ENCODE measurements at places on chromosomes 12 and 14. TPM values are rescaled to one million over a fixed set of nuclear protein-coding genes. Genes with fewer than 3 reads are reported as not detected.
A peak's percentile ranks its signal among the peaks of the same experiment; 100 is the strongest.

OLR1 gene
- 0.39 TPM for total RNA-seq

GRCh38 chr12:96402061-96402460, 1.8 kb upstream of the CDK17 start:
- DNase-seq: no peak
- no peaks in the 10 kb centered on the region for H3K36me3 ChIP-seq
- no peaks in the 10 kb centered on the region for H3K27me3 ChIP-seq

TEDC1 gene
- total RNA-seq: 4.9 TPM

GRCh38 chr12:113630625-113631024, 159.0 kb upstream of the LHX5 start:
- no peak for DNase-seq
- no peak overlapping the region for H3K27ac ChIP-seq
- H3K4me3 ChIP-seq: no peak overlapping the region
- no peaks in the 10 kb centered on the region for H3K4me1 ChIP-seq

TGM1 gene
- total RNA-seq: 0.89 TPM

DNA sequence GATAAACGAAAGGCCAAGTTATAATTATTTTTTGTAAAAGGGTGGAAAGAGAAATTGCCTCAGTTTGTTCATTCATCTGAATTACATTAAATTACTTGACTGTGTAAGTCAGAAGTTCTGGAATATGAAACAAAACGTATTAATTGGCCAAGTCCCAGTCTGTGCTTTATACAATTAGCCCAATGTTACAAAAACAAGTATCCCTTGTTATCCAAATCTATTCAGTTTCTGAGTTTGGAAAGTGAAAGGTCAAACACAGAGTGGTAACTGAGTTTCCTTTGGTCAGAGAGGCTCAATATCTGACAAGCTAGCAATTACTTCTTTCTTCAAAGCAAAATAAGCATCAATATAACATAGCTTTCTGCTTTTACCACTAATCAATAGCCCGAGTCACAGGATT, 62.6 kb downstream of the SPPL3 start:
- H3K4me3 ChIP-seq: no peak overlapping the region
- H3K27ac ChIP-seq: no peak overlapping the region
- DNase-seq: no peak
- H3K36me3 ChIP-seq: no peaks in the 10 kb centered on the region
- H3K27me3 ChIP-seq: no peaks in the 10 kb centered on the region
- peaks cover 21% of the 10 kb centered on the region for H3K4me1 ChIP-seq

DNA sequence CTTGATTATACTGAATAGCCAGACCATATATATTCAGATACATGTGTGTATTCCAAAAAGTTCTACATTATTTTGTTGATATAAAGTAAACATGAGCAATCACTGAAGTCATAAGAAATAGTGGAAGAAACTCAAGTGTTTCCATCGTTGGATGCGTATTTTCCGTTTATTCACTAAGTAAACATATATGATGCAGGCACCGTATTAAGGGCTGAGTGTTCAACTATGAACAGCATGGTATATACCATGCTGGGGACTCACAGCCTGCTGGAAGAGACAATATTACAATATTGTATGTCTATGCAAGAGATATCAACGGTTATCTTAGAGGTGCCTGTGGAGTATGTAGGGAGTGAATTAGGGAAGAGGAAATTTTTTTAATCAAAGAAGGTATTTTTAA, 1.2 kb downstream of the PYROXD1 start:
- H3K36me3 ChIP-seq: no peaks in the 10 kb centered on the region
- peak overlapping the region; percentile 77 for H3K4me3 ChIP-seq
- DNase-seq: no peak

- H3K36me3 ChIP-seq: peaks cover 69% of the 10 kb centered on the region
- no peaks in the 10 kb centered on the region for H3K27me3 ChIP-seq
- peaks cover 4% of the 10 kb centered on the region for H3K4me1 ChIP-seq
- no peak overlapping the region for H3K4me3 ChIP-seq
Measured at GRCh38 chr12:111519937-111520336, 79.2 kb downstream of the ATXN2 start.

- no peaks in the 10 kb centered on the region for H3K36me3 ChIP-seq
- H3K4me1 ChIP-seq: no peaks in the 10 kb centered on the region
- no peak for DNase-seq
Measured at GRCh38 chr14:70709726-70710382, 68.1 kb downstream of the TTC9 start.

GRCh38 chr14:95831468-95831867, 45.2 kb upstream of the TUNAR start:
- no peak overlapping the region for H3K27ac ChIP-seq
- no peaks in the 10 kb centered on the region for H3K36me3 ChIP-seq
- H3K27me3 ChIP-seq: no peaks in the 10 kb centered on the region
- DNase-seq: no peak
- H3K4me1 ChIP-seq: no peaks in the 10 kb centered on the region

- no peaks in the 10 kb centered on the region for H3K36me3 ChIP-seq
- H3K27me3 ChIP-seq: no peaks in the 10 kb centered on the region
- no peak overlapping the region for H3K4me3 ChIP-seq
- no peak overlapping the region for H3K27ac ChIP-seq
- no peaks in the 10 kb centered on the region for H3K4me1 ChIP-seq
Measured at GRCh38 chr12:29414368-29414767, 33.4 kb upstream of the ERGIC2 start.

GRCh38 chr12:122452701-122453285, 30.3 kb upstream of the CLIP1 start:
- H3K36me3 ChIP-seq: no peaks in the 10 kb centered on the region
- no peak overlapping the region for H3K27ac ChIP-seq
- no peak for DNase-seq

NCAPD2 gene
- 30.8 TPM for total RNA-seq

GRCh38 chr12:69904777-69905176, 79.8 kb downstream of the MYRFL start:
- peaks cover 5% of the 10 kb centered on the region for H3K4me1 ChIP-seq
- H3K27me3 ChIP-seq: no peaks in the 10 kb centered on the region
- DNase-seq: no peak

- no peak for DNase-seq
- H3K4me1 ChIP-seq: no peaks in the 10 kb centered on the region
- peak overlapping the region; percentile 78 for H3K27ac ChIP-seq
- no peaks in the 10 kb centered on the region for H3K27me3 ChIP-seq
- H3K4me3 ChIP-seq: no peak overlapping the region
- H3K36me3 ChIP-seq: no peaks in the 10 kb centered on the region
Measured at GRCh38 chr14:91873471-91874415, 6.4 kb upstream of the TC2N start.

- H3K27ac ChIP-seq: no peak overlapping the region
- no peaks in the 10 kb centered on the region for H3K4me1 ChIP-seq
- DNase-seq: no peak
- H3K4me3 ChIP-seq: no peak overlapping the region
- H3K36me3 ChIP-seq: no peaks in the 10 kb centered on the region
Measured at GRCh38 chr12:9897535-9897934, 16.2 kb downstream of the KLRF2 start.

GRCh38 chr12:16607906-16608775, 2.2 kb upstream of the LMO3 start:
- no peak overlapping the region for H3K4me3 ChIP-seq
- no peaks in the 10 kb centered on the region for H3K36me3 ChIP-seq
- H3K4me1 ChIP-seq: peaks cover 10% of the 10 kb centered on the region
- DNase-seq: no peak
- H3K27ac ChIP-seq: peak overlapping the region; percentile 21
- no peaks in the 10 kb centered on the region for H3K27me3 ChIP-seq

LYZ gene
- 21.7 TPM for total RNA-seq

- H3K4me1 ChIP-seq: no peaks in the 10 kb centered on the region
- H3K36me3 ChIP-seq: no peaks in the 10 kb centered on the region
- H3K27ac ChIP-seq: peak overlapping the region; percentile 26
- DNase-seq: no peak
- H3K27me3 ChIP-seq: no peaks in the 10 kb centered on the region
Measured at GRCh38 chr14:90536511-90537191, 139.8 kb downstream of the CALM1 start.

GRCh38 chr12:15732341-15733061, 56.7 kb downstream of the EPS8 start:
- H3K4me3 ChIP-seq: no peak overlapping the region
- H3K27ac ChIP-seq: no peak overlapping the region
- no peaks in the 10 kb centered on the region for H3K27me3 ChIP-seq
- H3K36me3 ChIP-seq: no peaks in the 10 kb centered on the region

SIX4 gene
- 3.1 TPM for total RNA-seq

KIAA0586 gene
- total RNA-seq: 12.4 TPM

PTPN6 gene
- 32.4 TPM for total RNA-seq

HHIPL1 gene
- 1.3 TPM for total RNA-seq

GRCh38 chr14:83294941-83295340, 1761.3 kb upstream of the SEL1L start:
- H3K36me3 ChIP-seq: no peaks in the 10 kb centered on the region
- no peak overlapping the region for H3K4me3 ChIP-seq
- no peak overlapping the region for H3K27ac ChIP-seq
- H3K27me3 ChIP-seq: no peaks in the 10 kb centered on the region

DNA sequence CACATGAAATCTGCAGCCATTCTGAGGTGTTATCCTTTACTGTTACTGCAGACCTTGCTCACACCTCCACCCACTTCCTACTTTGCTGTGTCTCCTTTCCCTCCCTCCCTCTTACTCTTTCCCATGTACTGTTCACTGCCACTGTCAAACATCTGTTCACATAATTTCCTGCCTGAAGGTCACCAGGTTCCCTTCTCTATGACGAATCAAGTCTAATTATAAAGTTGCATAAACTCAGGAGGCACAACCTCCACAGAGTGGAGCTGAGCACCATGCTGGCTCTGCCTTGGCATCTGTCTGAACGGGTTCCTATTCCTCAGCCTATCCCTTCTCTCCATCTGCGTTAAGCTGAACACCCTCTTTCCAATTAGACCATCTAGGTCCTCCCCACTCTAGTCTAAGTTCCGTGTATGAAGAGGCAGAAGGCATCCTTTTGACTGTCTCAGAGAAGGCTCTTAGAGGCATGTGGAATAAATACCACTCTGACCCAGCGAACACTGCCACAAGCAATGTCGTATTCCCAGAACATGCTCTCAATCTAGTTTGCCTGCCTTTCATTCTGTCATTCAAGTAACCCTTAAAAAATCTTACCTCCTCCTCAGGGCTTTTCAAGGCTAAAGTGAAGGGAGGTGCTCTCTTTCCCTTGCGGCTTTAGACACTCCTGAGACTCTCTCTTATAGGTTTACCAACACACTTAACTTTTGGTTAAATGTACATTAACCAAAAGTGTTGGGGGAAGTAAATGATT, 48.7 kb downstream of the ACADS start:
- no peak overlapping the region for H3K4me3 ChIP-seq
- no peak for DNase-seq
- no peaks in the 10 kb centered on the region for H3K27me3 ChIP-seq
- H3K36me3 ChIP-seq: no peaks in the 10 kb centered on the region
- no peak overlapping the region for H3K27ac ChIP-seq
- H3K4me1 ChIP-seq: no peaks in the 10 kb centered on the region

GRCh38 chr12:27469176-27469736, 22.7 kb downstream of the SMCO2 start:
- H3K4me3 ChIP-seq: no peak overlapping the region
- peaks cover 11% of the 10 kb centered on the region for H3K4me1 ChIP-seq
- DNase-seq: no peak
- no peaks in the 10 kb centered on the region for H3K36me3 ChIP-seq
- no peak overlapping the region for H3K27ac ChIP-seq

ZNF664 gene
- 62.0 TPM for total RNA-seq

TMX1 gene
- 30.3 TPM for total RNA-seq

DNA sequence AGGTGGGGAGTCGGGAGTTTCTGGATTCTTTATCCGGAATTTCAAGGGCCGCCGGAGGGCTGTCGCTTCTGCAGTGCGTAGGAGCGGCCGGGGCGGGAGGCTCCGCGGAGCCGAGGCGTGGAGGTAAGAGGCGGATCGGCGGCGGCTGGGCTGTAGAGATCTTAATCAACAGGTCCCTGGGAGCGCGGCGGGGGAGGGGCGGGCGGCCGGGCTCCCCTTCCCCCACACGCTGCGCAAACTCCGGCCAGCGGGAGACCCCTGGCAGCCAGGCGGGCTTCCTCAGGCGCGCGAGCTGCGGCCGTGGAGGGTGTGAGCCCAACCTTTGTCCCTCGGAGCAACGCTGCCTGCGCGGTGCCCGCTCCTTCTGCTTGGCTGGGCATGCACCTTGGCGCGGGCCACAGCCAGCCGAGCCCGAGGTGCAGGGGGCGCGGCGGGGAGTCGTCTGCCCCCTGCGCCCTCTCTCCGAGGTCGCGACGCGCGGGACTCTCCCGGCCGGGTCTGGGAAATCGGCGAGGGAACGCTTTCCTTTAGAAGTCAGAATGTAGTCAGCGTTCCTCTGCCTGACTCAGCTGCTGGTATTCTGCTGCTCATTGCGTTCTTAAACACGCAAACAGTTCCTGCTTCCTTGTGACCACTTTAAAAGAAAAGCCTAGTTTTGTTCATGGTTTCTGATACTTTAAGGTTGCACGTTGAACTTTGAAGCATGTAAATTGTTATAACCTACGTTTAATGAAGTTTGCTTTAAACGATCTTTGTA, at the start of gene PALS1:
TSS of gene PALS1 (plus strand) at position 25 of the 757 bp plus-strand sequence. CDS start 37,736 bp downstream, outside the sequence.
- H3K27ac ChIP-seq: peak within 1 kb of the TSS; percentile 100
- peak within 1 kb of the TSS; percentile 89 for H3K4me3 ChIP-seq
- H3K36me3 ChIP-seq: no peaks in the 10 kb centered on the region

- peaks cover 17% of the 10 kb centered on the region for H3K4me1 ChIP-seq
- no peaks in the 10 kb centered on the region for H3K36me3 ChIP-seq
- peak; percentile 57 for DNase-seq
- peak overlapping the region; percentile 82 for H3K27ac ChIP-seq
Measured at GRCh38 chr12:119179335-119180021, 747 bp downstream of the HSPB8 start.

CIDEB gene
- total RNA-seq: 80.3 TPM

DNA sequence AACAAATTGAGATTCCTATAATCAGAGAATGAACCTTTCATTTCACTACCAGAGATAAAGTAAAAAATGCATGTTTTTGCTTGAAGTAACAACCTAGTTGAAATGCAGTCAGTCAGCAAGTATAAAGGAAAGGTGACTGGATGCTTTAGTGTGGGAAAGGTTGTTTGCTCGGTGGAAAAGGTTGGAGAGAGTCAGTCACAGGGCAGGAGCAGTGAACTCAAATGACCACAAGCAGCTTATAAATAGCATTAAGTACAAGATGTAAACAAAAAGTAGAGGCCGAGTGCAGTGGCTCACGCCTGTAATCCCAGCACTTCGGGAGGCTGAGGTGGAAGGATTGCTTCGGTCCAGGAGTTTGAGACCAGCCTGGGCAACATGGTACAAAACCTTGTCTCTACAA, 98.1 kb upstream of the FGD4 start:
- no peak for DNase-seq
- H3K27me3 ChIP-seq: no peaks in the 10 kb centered on the region
- H3K36me3 ChIP-seq: no peaks in the 10 kb centered on the region
- H3K4me3 ChIP-seq: no peak overlapping the region
- no peaks in the 10 kb centered on the region for H3K4me1 ChIP-seq

GRCh38 chr12:89648211-89648930, 60.3 kb downstream of the ATP2B1 start:
- no peak for DNase-seq
- no peak overlapping the region for H3K4me3 ChIP-seq
- H3K4me1 ChIP-seq: no peaks in the 10 kb centered on the region
- H3K27me3 ChIP-seq: no peaks in the 10 kb centered on the region
- H3K36me3 ChIP-seq: no peaks in the 10 kb centered on the region

GRCh38 chr14:90373887-90374286, 22.9 kb upstream of the CALM1 start:
- no peaks in the 10 kb centered on the region for H3K4me1 ChIP-seq
- H3K27ac ChIP-seq: no peak overlapping the region
- no peaks in the 10 kb centered on the region for H3K27me3 ChIP-seq
- no peaks in the 10 kb centered on the region for H3K36me3 ChIP-seq
- no peak overlapping the region for H3K4me3 ChIP-seq
